ENCODE measurements at places on chromosomes 11 and 22.
A peak's percentile ranks its signal among the peaks of the same experiment; 100 is the strongest.

- DNase-seq: no peak
These were observed 103.8 kb downstream of the KCNQ1 start for GRCh38 chr11:2548596-2548995.

GRCh38 chr11:4664183-4664582, 20.4 kb downstream of the OR51E1 start:
- no peak for DNase-seq

DNA sequence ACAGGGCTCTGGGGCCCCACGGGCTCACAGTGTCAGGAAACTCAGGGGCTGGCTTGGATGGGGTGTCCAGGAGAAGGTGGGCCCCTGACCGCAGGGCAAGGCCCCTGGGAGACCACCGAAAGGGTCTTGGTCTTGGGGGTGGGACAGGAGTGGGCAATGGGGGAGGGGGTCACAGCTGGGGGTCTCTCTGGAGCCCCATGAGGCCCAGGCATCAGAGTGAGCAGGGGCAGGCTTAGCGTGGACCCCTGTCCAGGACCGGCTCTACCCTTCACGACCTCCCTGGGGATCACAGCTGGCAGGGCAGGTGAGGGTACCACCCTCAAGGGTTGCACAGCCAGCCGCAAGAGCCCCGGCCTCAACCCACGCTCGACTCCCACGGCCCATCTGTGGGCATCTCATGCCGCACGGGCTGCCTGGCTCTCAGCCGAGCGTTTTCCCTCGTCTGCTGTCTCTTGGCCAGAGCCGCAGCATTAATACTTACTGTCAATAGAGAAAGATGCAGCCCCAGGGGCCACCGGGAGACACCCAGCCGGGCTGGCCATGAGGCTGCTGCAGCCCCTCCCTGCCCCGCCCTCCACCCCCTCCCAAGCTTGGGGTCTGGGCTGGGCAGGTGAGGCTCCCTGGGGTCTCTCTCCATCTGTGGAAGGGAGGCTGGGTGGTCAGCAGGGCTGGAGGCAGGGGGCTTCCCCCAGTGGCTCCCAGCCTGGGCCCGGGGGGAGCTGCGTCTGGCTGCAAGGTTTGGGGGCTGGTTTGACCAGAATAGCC, 662 bp downstream of the MUC5B start:
- no peak for DNase-seq

DNA sequence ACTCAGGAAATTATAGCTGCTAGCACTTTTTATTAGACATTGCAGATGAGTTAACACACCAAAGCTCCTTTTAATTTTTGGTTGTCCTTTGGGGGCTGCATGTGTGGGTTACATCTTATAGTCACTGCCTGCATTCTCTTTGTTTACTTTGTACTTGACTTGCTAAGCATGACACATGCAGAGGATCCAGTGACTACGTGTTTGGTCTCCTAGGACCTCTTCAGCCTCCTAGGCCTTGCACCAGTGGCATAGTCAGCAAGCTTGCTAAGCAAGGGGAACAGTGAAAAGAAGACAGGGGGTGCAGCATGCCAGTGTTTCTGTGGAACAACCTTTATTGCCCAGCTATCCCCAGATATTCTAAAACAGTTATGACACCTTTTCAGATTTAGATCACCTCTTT, 108.2 kb downstream of the PAX6 start:
- DNase-seq: peak; percentile 45

DNA sequence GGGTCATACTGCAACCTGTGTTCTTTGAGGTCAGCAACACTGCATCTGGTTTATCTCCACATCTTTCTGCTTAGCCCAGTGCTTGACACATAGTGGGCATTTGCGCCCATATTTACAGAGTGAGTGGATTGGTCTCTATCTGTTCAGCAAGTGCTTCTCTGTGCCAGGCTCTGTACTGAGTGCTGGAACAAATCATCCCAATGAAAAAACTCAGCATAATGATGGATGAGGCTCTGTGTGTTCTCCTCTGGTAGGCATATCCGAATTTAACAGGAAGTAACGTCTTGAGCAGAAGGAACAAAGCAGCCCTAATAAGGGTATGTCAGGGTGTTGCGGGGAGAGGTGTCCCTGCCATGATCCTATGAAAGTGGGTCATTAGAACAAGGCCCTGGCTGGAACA, 46.0 kb downstream of the MCM5 start:
- no peak for DNase-seq

GRCh38 chr11:83152264-83152663, 4.7 kb upstream of the PCF11 start:
- DNase-seq: no peak

DNA sequence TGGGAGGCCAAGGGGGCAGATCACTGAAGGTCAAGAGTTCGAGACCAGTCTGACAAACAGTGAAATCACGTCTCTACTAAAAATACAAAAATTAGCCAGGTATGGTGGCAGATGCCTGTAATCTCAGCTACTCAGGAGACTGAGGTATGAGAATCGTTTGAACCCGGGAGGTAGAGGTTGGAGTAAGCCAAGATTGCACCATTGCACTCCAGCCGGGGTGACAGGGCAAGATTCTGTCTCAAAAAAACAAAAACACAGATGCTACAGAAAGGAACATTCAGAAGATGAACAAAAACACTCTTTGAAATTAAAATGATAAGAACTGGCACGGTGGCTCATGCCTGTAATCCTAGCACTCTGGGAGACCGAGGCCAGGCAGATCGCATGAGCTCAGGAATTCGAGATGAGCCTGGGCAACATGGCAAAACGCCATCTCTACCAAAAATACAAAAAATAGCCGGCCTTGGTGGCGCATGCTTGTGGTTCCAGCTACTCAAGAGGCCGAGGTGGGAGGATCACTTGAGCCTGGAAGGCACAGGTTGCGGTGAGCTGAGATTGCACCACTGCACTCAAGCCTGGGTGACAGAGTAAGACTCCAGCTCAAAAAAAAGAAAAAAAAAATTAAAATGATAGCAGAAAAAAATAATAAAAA, 8.5 kb downstream of the RAB6A start:
- DNase-seq: no peak

- no peak for DNase-seq
These were observed 393.0 kb upstream of the KIRREL3 start for GRCh38 chr11:127393460-127393997.

DNA sequence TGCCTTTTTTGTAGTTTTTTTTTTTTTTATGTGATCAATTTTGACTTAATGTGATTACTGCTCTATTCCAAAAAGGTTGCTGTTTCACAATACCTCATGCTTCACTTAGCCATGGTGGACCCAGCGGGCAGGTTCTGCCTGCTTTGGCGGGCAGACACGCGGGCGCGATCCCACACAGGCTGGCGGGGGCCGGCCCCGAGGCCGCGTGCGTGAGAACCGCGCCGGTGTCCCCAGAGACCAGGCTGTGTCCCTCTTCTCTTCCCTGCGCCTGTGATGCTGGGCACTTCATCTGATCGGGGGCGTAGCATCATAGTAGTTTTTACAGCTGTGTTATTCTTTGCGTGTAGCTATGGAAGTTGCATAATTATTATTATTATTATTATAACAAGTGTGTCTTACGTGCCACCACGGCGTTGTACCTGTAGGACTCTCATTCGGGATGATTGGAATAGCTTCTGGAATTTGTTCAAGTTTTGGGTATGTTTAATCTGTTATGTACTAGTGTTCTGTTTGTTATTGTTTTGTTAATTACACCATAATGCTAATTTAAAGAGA, 12.5 kb downstream of the CCND1 start:
- no peak for DNase-seq

DNA sequence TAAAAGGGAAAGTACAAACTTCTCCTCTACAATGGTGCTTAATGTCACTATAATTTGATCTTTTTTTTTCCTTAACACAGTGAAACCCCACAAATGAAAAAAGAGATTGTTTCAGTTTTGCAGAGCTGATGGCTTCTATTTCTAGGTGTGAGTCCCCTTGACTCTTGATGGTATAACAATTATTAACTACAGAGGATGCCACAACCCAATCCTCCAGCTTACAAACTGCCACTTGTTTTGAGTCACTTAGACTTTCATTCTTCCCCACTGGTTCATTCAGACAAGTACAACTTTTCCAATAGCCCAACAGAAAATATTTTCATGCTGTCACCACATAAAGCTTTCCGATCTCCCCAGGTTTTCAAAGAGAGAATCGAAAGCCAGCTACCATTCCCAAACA, 812.2 kb downstream of the LRRC4C start:
- DNase-seq: no peak

GRCh38 chr11:12224537-12224893, 114.1 kb downstream of the MICAL2 start:
- no peak for DNase-seq

- no peak for DNase-seq
These were observed 789 bp upstream of the CBX7 start for GRCh38 chr22:39153220-39153717.

GRCh38 chr11:68541991-68542390, 81.4 kb downstream of the PPP6R3 start:
- no peak for DNase-seq

DNA sequence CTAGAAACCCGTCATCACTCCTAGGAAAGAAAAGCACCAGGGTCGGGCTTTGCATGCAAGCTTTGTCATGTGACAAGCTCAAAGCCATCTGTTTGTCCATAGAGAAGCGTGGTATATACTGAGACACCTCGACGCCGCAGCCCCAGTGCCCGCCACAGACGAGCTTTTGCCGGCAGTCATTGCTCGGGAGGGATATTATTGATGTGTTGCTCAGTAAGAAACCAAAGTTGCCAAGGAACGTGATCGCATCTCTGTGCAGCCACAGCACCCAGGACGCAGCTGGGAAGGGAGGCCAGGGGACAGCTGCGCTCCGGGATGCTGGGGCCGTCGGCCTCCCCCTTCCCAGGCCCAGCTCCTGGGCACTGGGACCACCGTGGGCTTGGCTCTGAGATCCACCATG, 89.5 kb upstream of the KCNQ1OT1 start:
- no peak for DNase-seq

DNA sequence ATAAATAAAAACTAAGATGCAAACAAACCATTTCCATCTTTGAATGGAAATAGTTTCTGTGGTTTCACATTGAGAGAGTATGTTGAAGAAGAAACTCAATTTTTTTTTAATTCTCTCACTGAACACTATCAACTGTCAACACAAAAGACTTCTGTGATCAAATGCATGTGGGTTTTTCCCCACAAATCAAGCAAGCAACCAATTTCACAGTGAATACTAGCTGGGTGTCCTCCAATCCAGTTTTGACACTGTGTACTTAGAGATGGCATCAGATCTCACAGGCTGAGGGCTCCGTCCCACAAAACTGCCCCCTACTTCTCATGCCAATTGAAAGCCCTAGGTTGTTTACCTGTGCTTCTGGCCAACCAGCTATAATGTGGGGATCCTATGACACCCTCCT, 34.5 kb downstream of the CTSC start:
- DNase-seq: no peak

- no peak for DNase-seq
These were observed 31.2 kb upstream of the PSMA1 start for GRCh38 chr11:14551380-14551779.

DNA sequence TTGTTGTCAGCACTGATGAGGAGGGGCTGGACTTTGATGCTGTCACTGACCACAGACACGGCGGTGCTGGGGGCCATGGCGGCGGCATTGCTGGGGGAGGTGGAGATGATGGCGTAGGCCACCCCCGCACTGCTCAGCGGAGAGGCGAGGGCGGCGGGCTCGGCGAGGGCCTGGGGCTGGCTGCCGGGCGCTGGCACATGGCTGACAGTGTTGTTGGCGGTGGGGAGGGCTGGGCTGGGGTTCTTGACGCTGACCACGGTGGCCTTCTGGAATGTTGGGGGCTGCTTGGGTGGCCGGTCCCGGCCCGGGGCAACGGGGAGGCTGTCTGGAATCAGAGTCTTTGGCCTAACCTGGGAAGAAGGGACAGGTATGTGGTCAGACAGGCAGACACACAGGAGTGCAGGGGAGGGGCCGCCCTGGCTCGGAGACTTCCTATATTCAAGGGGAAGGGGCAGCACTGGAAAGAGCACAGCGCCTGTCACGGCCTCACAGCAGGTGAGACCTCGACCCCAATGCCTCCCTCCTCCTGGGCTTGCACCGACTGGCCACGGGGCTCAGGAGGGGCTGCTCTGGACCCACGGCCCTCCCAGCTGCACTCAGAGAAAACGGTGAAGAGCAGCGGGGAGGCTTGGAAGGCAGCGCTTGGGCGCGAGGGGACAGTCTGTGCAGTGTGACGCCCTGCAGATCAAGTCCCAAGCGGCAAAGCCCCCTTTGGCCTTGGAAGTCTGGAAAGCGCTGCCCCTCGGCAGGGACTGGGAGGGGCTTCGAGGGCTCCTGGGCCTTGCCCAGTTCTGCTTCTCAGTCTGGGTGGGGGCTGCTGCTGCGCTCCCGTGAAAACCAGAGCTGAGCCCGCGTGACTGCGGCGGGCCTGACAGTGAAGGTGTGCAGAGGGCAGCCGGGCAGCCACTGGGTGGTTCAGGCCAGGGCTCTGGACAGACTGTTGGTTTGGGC, 93.2 kb downstream of the PHF21B start:
- no peak for DNase-seq

GRCh38 chr11:9566561-9567063, 6.9 kb upstream of the WEE1 start:
- no peak for DNase-seq

DNA sequence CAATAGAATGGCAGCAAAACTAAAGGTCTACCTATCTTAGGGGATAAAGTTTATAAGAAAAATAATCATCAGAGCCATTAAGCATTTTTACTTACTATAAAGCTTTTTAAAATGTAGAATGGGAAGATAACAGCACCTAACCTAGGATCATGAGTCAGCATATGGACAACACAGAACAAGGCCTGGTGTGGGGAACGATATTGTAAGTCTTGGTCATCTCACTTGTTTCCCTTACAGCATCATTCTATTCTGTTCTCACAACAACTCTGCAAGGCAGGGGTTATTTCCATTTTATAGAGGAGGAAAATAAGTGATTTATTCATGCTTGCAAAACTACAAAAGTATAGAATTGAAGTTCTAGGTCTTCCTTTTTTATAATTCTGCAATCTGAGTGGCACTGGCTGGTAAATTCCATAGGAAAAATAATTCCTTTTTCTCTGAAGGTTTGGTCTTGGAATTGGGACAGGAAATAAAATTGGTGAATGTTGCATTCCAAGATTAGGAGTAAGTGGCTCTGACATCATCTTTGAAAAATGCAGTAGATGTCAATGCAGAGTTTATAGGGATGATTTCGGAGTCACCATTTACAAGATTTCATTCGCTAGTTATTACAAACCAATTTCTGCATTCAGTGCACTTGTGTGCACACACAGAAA, 423.0 kb downstream of the DYNC2H1 start:
- no peak for DNase-seq

DNA sequence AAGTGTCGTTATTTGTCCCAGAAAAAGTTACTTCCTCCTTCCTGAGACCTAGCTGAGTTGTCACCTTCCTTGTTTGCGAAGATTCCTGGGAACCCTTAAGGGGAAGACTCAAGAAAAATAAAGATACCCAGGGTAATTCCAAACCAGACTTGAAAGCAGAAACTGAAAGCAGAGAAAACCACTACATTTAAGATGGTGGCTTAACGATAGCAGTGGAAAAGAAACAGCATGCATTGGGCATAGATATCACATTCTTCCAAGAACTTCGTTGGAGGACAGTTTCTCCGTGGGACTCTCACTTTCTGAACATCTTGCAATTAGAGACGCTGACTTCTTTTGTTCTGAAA, 89.1 kb downstream of the FAM76B start:
- DNase-seq: no peak

- no peak for DNase-seq
These were observed 1190.9 kb downstream of the LRRC4C start for GRCh38 chr11:40268551-40268950.

GRCh38 chr22:21759646-21760376, 24.2 kb upstream of the YPEL1 start:
- DNase-seq: no peak

- no peak for DNase-seq
These were observed 313.5 kb downstream of the BLID start for GRCh38 chr11:121802542-121802941.

GRCh38 chr11:71951741-71952310, 23.0 kb downstream of the RNF121 start:
- no peak for DNase-seq

GRCh38 chr22:44166498-44167276, 14.0 kb upstream of the PARVG start:
- DNase-seq: no peak
